ENCODE measurements at places on chromosomes 7 and 10.

DNA sequence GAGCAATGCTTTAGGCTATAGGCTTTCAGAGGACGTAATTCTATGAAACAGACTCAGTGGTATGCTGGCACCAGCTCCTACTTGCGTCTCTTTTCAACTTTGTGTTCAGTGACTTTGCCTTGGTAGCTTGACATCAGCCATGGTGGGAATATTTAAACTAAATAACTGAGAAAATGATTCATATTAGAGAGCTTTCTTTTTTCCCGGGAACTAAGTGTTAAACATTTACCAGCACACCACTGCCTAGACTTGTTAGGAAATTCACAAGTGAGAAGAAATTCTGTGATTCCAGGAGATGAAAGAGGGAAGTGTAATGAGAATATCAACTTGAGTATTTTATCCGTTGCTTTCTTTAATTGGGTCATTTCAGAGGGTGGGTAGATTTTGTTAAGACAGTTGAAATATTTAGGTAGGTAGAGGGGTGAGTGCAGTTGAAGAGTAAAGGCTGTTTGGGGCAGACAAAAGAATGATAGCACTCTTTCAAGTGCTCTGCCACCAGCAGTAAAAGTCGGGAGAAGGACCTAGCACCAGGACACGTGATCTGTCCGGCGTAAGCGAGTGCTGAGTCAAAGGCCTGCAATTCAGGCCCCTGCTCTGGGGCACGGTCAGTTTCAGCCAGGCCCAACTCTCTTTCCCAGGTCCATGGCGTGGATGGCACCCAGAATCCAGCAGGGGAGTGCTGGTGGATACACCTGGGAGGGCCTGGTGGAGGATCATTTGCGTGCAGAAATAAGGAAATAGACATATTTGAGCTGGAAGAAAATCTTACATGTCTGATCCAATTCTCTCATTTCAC lies 206.3 kb downstream of the SNX10 start:
- DNase-seq, result no peak

GRCh38 chr10:103512591-103513379 lies 19.3 kb downstream of the NEURL1 start:
- DNase-seq, result no peak

DNA sequence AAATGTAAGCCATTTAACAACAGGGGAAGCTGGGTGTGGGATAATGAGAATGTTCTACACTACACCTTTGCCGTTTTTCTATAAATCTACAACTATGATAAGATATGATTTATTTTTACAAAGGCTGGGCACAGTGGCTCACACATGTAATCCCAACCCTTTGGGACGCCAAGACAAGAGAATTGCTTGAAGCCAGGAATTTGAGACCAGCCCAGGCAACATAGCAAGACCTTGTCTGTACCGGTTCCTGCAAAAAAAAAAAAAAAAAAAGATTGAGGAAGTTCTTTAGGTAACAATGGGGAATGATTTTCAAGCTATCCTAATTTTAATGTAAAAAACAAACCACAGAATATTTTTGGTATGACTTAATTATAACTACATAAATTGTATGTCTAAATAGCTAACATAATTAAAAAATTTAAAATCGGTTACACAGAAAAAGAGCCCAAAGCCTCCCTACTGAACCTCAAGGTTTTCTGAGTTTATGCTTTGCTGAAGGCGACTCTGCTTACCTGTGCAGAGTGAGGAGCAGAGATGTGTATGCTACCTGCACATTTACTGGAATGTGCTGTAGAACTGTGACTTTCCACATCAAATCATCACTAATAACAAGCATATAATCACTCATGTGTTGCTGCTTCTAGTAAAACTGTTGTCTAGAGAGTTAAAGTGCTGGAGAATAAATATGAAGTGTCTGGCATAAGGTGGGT lies 163.4 kb downstream of the ATE1 start:
- no peak for DNase-seq

DNA sequence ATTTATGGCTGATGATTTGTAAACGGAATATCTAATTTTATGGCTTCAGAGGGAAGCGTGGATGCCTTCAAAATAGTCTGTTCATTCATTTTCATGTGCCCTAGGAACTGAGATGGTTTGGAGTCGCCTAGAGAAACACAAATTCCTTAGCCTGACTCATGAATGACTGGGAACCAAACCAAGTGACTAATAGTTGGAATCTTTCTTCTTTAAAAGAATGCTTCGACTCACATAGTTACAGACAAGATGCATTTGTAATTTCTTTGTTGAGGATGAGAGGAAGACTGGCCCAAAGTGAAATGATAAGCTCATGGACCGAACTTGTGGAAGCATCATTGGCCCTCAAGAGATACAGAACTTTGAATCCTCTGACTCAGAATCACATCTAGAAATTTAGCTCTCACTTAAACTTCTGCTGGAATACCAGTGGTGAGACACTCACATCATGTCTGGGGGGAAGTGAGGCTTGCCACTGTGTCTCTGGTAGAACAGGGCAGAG lies 1107.2 kb downstream of the NRG3 start:
- peak; percentile 96 for DNase-seq

DNA sequence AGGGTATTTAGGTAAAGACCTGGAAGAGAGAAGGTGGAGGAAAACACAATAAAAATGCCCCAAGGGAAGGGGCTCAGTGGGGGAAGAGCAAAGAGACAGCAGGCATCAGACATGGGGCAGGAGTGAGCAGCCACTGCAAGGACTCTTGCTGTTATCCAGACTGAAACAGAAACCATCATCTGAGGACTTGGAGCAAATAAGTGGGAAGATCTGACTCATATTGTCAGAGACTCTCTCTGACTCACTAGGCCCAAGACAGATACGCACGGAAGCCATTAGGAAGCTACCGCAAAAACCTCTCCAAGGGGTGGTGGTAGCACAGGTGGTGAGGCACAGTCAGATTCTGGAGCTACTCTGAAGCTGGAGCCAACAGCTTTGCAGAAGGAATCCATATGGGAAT lies 110.7 kb downstream of the RNF32 start:
- DNase-seq, result peak; percentile 79

- no peak for DNase-seq
Measured at GRCh38 chr7:94099679-94100078, 95.5 kb upstream of the BET1 start.

- no peak for DNase-seq
Measured at GRCh38 chr7:151131224-151131591, 36.3 kb downstream of the GBX1 start.

DNA sequence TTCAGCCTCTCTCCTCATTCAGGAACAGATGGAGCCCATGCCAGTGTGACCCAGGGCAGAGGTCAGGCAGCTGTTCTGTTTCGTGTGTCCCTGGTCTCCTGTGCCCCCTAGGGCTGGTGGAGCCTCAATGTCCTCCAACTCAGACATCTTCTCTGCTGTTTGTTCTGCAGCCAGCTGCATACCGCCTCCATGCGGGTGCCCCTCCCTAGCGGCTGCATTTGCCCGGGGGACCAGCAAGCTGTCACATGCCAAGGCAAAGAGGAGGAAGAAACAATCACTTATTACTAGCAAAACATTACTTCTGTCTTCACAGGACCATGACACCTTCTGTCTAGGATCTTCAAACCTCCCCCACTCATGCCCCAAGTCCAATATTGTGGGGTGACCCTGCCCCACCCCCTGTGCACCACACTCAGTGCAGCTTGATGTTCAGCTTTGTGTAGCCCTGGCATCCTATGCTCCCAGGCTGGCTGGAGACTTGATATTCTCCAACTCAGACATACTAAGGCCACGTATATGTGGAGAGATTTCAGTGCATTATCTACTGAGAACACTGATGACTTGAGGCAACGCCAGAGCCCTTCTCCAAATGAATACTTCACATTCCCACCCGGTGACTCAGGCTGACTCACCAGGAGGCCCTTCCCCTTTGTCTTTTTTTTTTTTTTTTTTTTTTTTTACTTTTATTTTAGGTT lies 188.9 kb downstream of the SKIDA1 start:
- peak; percentile 98 for DNase-seq

DNA sequence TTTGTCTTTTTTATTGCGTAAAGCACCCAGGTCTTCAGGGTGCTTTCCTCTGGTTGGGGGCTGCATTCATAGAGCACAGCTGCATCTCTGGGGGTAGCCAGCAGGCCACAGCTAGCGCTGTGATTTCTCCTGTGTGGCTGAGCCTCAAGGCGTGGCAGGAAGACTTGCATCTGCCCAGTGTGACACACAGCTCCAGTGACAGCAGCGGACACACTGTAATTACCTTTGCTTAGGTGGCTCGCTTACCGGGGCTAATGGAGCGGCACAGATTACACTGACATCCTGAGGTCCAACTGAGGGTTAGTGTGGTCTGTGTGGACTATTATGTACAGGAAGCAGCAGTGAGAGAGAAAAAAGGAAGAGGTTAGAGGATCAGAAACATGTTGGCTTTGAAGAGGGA lies 27.1 kb downstream of the ABCB4 start:
- DNase-seq, result no peak

DNA sequence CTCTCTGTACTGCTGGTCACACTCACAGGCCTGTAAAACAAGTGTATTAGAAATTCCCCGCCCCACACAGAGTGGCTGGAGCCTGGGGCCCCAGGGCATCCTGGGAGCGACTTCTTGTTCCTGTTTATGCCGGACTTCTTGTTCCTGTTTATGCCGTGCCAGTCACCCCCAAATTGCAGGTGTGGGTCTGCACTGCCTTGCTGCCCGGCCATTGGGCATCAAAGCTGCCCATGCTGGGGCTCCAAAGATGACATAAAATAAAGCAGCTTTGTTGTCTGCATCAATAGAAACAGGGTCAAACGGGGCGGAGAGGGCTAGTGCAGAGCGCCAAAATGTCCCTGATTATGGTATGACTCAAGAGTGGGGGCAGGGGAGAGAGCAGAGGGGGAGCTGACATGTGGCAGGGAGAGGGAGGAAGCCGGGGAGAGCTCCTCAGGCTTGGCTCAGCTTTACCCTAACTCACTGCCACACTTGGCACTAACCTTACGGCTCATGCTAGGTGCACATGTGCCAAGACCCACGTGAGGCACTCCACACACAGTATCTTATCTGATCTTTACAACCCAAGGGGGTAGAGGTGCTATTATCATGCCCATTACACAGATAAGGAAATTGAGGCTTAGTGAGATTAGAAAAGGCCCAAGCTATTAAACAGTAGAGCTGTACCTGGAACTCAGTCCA lies 98.4 kb downstream of the PIP4K2A start:
- DNase-seq, result peak; percentile 29

GRCh38 chr7:92793656-92794205 lies 42.6 kb downstream of the CDK6 start:
- DNase-seq, result no peak

- no peak for DNase-seq
Measured at GRCh38 chr10:22699976-22700375, 14.4 kb downstream of the PIP4K2A start.

GRCh38 chr10:44965104-44965503 lies 5.5 kb downstream of the RASSF4 start:
- no peak for DNase-seq

DNA sequence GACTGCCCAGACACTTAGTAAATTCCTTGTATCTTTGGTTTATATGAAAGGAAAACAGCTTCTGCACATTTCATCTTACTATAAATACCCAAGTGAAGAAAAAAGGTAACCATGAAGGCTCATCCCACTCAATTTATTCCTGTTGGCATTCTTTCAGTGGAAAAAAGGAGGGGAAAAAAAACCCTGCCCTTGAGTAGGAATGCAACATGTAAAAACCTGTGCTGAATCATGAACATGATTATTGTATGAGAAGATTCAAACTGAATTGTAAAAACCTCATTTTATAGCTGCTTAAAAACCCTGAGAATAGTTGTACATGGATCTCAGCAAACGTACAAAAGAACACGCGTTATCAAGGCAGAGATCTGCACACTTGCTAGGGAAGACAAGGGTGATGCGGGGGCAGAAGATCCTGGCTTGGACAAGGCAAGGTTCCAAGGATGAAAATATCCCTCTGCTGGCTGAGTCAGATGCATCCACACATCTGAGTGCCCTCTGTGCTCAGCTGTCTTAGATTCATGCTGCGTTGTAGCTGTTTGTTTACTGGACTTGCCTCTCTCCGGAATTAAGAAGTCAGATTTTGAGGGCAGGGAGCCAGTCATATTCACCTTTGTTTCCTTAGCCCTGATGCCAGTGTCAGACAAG lies 658.2 kb downstream of the PARD3 start:
- peak; percentile 39 for DNase-seq

DNA sequence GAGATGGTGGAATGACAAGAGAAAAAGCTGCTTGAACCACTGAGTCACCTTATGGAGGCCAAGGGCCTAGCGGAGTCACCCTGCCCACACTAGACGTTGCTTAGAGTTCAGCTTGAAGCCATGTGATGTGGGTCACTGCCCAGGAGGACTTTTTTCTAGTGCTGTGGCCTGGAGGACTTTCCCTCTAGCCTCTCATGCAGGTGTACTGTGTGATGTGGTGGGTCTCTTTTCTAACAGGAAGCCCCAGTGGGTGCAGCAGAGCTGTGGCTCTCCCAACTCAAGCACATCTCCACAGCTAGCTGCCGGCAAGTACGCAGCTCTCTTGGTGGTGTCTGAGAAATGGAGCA lies 13.6 kb downstream of the POR start:
- no peak for DNase-seq

DNA sequence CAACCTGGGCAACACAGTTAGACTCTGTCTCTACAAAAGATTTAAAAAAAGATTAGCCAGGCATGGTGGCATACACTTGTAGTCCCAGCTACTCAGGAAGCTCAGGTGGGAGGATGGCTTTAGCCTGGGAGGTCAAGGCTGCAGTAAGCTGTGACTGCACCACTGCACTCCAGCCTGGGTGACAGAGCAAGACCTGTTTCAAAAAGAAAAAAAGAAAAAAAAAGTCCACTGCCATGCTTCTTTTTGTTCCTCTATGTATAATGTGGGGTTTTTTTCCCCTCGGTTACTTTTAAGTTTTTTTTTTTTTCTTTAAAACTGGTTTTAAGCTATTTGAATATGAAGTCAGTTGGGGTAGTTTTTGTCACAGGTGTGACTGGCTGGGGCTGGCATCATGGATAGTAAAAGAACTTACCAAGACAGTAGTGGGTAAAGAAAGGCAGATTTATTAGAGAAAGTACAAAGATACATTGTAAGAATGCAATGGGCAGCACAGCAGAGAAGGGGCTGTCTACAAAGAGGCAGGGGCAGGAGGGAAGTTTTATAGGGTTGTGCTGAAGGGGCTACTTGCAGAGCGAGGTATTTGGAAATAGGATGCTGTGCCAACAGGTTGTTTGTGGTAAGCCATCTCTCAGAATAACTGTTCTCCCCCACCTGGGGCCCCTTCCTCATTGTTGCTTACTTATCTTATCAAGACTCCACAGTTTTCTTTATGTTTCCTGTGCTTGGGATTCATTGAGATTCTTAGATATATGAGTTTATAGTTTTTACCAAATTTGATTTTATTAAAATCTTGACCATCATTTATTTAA lies 177.3 kb downstream of the PHTF2 start:
- no peak for DNase-seq
